HepG2 (cell line): ENCODE measurements at places on chromosomes 1 and 21.

DNA sequence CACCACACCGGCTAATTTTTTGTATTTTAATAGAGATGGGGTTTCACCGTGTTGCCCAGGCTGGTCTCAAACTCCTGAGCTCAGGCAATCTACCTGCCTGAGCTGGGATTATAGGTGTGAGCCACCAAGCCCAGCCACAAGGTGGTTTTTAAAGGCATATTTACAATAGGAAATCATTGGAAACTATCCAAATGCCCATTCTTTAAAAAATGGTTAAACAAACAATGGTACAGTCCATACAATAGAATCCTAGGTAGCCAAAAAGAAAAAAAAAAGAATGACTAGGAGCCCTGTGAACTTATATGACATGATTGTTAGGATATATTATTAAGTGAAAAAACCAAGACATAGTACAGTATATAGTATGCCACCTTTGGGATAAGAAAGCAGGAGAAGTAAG is 5.3 kb downstream of the ATP2B4 start:
- H3K27me3 ChIP-seq: peaks cover 10% of the 10 kb centered on the region
- H3K4me3 ChIP-seq: no peak overlapping the region
- H3K36me3 ChIP-seq: no peaks in the 10 kb centered on the region

DNA sequence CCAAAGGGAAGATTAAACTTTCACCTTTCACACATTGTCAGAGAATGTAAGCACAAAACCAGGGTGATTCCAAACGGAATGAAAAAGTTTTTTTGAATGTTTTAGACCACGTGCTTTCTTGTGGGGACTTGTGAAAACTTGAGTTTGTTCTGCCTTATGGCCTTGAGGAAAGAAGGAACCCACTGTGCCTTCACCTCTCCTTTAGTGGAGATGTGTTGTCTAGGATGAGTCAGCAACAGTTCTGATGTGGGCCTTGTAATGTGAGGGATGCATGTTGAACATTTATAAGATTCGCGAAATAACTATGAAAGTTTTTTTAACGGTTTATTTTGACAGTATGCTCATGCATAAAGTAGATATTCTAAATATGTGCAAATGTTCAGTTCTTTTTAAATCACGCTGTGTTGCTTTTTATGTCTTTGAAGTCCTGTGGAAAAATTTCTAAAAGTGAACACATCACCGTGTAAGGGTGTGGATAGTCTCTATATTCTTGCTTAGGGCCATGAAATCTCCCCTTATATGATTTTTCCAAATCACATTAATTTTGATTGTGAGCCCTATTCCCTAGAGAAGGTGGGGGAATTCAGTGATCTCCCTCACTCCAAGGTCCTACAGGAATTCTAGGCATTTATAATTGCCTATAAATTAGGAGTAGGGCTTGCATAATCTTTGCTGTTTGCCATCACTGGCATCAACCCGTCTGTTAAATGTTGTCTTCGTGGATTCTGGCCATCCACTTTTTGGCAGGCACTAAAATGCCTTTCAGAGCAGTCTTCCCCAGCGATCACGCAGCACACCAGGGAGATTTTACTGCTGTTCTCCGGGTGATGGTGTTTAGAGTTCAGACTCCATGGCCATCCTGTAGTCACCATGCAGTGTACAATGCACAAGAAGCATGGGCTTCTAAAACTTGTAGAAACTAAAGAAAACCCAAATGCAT is 47.4 kb downstream of the PLA2G4A start:
- no peaks in the 10 kb centered on the region for H3K27me3 ChIP-seq
- H3K4me1 ChIP-seq: no peaks in the 10 kb centered on the region
- no peaks in the 10 kb centered on the region for H3K36me3 ChIP-seq
- no peak overlapping the region for H3K27ac ChIP-seq

GRCh38 chr1:59766227-59766855 is 48.4 kb upstream of the HOOK1 start:
- no peaks in the 10 kb centered on the region for H3K36me3 ChIP-seq
- no peak for DNase-seq
- H3K27me3 ChIP-seq: no peaks in the 10 kb centered on the region
- H3K4me3 ChIP-seq: no peak overlapping the region
- peaks cover 11% of the 10 kb centered on the region for H3K4me1 ChIP-seq

DNA sequence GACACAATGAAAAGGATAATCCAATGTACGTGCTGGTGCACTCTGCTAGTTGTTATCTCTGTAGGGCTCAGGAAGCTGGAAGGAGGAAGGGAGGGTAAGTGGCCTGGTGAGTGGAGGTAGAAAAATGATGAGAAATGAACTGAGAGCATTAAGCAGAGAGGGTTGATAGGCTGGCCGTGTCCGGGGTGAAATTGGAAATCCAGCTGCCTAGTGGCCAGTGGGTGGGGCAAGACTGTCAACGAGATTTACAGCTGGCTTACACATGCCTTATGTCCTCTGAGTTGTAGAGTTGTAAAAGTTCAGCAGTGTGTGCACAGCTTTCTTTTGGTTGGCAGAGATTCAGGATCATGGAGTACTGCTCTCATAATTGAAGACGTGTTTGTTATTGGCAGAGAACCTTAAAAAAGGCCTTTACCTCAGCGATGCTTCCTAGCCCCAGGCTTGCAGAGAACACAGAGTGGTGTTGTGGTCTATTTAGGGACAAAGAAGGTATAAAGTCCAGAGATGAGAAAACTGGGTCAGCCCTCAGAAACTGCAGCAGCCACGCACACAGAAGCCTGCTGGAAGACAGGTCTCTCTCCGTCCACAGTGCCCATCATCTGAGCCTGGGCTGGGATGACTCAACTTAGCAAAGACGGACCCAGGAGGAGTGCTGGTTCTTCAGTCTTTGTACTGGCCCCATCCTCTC is 132.4 kb downstream of the EDEM3 start:
- no peak overlapping the region for H3K27ac ChIP-seq
- H3K27me3 ChIP-seq: peaks cover 1% of the 10 kb centered on the region
- H3K4me3 ChIP-seq: no peak overlapping the region
- H3K36me3 ChIP-seq: no peaks in the 10 kb centered on the region
- no peaks in the 10 kb centered on the region for H3K4me1 ChIP-seq
